Stimulated activated CD8-positive, alpha-beta memory T cell treated with anti-CD3 and anti-CD28 coated beads, Interleukin-2, amount 100 ng/mL, for 1 hour (primary cell): ENCODE measurements at places on chromosomes 5 and 9.

DNA sequence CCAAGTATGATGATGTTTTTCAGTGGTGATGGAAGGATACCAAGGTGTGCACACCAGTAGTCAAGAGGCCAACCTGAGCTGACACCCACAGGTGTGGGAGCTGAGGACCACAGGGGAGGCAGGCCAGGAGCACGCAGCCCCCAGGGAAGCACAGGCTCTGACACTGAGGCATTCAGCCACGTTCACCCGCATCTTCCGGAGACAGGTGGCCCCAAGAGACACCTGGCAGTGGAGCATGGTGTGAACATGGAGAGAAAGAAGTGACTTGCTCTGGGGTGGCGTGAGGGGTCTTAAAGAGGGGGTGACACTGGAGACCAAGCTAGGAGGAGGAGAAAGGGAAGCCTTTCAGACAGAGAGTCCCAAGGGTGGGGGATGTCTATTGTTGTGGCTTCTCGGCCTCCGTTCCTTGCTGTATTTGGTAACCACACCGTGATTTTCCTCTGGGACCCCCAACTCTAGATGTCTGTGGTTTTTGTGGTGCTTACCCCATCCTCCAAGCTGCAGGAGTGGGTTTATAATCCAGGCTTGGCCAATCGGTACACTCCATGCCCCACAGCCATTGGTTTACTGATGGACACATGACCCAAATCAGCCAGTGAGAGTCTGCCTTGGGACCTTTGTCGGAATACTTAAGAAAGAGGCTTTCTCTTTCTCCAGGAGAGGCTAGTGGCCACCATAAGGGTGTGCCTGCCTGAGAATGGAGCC is 84.6 kb downstream of the HRH2 start:
- no peak for DNase-seq

- DNase-seq: no peak
Observed at GRCh38 chr5:15700373-15700772, 200.4 kb downstream of the FBXL7 start.

GRCh38 chr5:6759401-6759800 is 46.2 kb downstream of the TENT4A start:
- DNase-seq: no peak

- no peak for DNase-seq
Observed at GRCh38 chr9:128764361-128764760, 7.4 kb downstream of the ZER1 start.

DNA sequence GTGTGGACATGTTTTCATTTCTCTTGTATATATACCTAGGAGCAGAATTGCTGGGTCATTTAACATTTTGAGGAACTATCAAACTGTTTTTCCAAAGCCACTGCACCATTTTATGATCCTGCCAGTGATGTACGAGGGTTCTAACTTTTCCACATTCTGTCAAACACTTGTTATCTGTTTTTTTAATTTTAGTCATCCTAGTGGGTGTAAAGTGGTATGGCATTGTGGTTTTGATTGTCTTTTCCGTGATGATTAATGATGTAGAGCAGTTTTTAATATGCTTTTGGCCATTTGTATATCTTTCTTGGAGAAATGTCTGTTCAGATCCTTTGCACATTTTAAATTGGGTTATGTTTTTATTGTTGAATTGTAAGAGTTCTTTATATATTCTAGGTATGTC is 107.0 kb downstream of the MELK start:
- DNase-seq: no peak

DNA sequence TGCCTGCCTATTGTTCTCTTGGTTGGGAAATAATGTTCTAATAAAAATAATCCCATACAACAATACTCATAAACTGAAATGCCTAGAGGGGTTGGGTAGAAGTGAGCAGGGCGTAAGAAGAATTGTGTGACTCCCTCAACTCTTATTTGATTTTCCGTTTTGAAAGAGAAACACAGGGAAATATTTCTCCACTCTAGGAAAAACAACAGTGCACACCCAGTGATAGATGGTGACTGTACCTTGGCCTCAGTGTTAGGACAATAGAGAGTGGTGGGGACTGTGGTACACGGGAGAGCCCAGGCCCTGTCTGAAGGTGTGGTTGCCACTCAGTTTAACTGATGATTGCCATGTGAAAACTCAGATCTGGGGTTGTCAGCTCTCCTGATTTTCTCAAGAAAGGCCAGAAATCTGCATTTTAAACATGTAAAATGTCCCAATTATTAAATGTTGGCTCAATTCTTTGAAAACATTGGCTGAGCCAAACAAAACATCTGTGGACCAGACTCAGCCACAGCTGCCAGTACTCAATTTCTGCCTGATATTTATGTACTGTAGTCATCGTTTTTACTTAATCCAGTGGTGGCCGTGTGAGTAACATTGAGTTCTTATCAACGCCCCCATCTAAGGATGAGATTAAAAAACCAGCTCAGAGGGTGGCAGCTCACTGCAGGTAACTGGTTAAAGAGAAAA is 103.8 kb upstream of the ZNF618 start:
- DNase-seq: no peak

GRCh38 chr9:79061752-79062616 is 509.8 kb upstream of the TLE4 start:
- DNase-seq: no peak

DNA sequence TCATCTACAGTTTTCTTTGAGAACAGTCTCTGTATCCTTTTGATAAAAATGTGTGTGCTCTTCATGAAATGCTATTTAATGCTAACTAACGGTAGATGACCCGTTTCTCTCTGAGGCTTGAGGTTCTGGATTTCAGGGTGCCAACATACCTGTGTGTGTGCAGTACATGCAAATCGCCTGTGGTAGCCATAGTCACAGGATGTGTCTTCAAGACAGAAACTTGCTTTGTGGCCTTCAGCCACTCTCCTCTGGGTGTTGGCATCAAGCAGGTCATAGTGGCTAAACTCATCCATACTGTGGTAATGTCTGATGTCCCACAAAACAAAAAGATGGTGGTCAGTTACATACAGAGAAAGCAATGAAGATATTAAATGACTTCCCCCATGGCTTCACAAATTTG is 4.2 kb downstream of the LOX start:
- DNase-seq: no peak

DNA sequence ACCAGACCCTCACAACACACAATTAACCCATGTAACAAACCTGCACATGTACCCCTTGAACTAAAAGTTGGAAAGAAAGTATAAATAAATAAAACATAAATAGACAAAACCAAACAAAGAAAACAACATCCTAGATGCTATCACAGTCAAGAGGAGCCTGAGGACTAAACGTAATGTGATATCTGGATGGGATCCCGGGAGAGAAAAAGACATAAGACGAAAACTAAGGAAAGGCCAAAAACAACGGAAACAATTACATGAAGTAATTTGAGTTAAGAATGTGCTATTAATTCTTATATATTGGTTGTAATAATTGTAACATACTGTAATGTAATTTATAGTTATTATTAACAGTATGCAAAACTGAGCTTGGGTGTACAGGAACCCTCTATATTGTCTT is 793.9 kb downstream of the SEMA5A start:
- no peak for DNase-seq

DNA sequence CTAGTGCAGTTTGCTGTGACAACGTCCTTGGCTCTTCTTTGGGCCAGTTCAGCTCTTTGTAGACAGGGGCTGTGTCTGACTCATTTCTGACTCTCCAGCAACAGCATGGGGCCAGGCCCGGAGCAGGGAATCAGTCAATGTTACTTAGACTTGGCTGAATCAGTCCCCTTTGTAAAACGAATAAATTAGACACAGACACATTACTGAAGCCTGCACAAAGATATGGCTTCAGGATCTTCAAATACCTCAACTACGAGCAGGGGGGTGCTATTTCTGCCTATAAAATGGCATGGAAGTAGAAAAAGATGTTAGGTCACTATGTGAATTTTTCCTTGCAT is 204.7 kb downstream of the TTLL11 start:
- DNase-seq: no peak

GRCh38 chr5:157431544-157432200 is 28.3 kb upstream of the NIPAL4 start:
- peak; percentile 4 for DNase-seq

- DNase-seq: no peak
Observed at GRCh38 chr5:113376640-113377039, 58.1 kb downstream of the TSSK1B start.

- DNase-seq: no peak
Observed at GRCh38 chr5:102090770-102091169, 205.3 kb downstream of the SLCO4C1 start.

- DNase-seq: no peak
Observed at GRCh38 chr9:28909526-28909925, 1336.2 kb upstream of the C9orf72 start.

DNA sequence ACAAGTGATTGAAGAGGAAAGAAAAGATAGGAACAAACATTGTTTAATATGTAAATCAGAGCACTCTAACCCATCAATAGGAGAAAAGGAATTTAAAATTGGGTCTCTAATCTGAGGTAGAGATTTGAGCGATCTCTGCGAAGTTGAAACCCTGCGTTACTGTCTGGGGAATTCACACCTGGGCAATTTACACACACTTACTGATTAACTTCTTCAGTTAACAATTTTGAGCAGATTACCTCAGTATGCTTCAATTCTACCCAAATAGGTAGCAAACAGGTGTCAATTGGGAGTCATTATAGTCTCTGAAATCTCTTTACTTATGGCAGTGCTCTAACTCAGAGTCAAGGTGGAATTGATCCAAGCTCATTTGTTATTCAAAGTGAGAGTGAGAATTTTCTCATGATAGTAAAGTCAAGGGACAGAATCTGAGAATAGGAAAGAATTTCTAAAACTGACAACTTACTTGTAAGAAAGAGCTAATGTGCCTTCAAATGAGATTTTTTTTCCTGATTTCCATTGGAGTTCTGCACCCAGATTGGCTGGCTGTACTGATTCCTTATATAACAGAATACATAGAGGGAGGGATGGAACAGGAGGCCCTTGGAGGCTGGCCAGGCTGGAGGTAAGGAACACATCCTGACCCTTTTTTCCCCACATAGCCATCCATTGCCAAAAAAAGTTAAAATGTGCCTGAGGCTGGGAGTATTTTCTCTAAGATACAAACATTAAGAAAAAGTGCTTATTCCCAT is 27.1 kb upstream of the IFNA14 start:
- no peak for DNase-seq

DNA sequence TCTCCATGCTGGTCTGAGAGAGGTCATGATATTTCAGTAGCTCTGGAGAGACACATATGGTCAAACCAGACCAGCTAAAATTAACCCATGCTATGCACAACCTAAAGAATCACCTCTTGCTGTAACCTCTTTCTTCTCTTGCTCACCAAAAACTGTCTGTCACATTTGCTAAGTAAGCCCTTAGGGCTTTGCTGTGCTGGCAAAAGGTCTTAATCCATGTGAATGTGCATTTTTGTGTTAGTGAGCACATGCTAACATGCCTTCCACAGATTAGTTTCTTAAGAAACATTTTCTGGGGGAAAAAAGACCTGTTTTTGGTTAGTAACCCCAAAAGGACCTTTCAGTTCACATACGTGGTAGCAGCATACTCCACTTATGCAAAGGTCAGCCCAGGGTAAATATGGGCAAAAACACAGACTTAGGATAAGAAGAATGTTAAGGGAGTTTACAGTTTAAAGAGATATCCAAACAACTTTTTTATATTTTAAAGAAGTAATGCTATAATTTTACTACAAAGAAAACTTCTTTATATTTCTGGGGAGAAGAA is 124.2 kb upstream of the CCDC152 start:
- DNase-seq: no peak

GRCh38 chr5:64505769-64506566 is at the start of gene RGS7BP:
Gene RGS7BP, plus strand, starts transcription at chr5:64506015. Its CDS starts 610 bp downstream, at chr5:64506625.
- DNase-seq: no peak
